Left forelimb (tissue), 1 donor: ENCODE measurements at places on chromosomes 7 and 10.

- no peak for DNase-seq
Measured at GRCh38 chr10:3346851-3347250, 174.3 kb upstream of the PITRM1 start.

- no peak for DNase-seq
Measured at GRCh38 chr10:580778-581177, 108.7 kb downstream of the DIP2C start.

- DNase-seq: no peak
Measured at GRCh38 chr7:127833641-127834040, 181.6 kb downstream of the SND1 start.

GRCh38 chr7:151131592-151132293, 35.8 kb downstream of the GBX1 start:
- DNase-seq: no peak

DNA sequence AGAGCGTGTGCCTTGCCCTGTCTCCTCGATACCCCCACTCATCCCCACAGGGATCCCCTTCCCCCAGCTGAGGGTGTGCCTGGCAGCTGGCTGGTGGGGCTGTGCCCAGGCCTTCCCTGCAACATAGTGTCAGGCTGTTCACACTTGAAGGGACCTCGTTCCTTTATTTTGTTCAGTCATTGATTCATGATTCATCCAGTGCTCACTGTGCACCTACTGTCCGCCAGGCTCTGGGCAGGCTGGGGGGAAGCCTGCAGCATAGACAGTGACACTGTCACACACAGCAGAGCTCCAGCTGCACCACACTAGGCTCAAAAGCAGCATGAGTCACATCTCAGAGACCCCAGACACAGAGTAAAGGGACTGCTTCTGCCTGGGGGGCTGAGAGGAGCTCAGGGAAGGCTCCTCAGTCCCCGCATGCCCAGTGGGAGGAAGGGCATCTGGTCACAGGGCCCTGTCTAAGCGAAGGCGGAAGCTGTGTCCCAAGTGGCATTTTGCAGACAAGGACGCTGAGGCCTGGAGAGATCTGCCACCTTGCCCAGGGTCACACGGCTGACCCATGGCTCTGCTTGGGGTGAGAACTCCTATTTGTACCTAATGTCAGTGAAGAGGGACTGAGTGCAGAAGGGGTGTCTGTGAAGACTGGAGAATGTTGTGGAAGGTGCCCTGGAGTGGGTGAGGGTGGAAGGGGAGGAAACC, 27.9 kb downstream of the CDH23 start:
- DNase-seq: peak; percentile 26

DNA sequence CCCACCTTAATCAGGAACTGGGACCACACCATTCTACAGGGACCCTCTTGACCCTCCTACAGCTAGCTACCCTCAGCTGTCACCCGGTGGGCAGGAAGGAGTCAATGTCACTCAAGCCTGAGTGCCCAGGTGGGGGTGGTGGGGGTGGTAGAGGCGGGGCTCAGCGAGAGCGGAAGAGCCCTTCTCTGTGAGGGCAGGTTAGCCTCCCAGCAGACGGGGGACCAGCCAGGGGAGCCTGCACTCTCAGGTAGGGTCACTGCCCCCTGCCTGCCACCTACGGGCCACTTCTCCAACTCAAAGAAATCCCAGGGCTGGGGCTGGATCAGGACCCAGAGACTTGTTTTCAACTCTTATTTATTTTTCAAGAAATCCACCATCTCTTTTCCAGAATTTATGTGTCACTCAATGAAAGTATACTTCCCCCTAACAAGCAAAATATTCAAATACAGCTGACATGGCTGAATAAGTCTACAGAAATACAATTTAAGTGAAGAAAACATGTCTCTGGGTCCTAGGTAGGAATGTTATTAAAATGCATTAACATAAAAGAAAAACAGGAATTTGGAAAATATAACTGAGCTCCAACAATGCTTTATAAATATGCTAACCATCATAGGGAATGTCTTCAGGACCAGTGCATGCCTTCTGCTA, 63.4 kb upstream of the DDC start:
- DNase-seq: no peak

DNA sequence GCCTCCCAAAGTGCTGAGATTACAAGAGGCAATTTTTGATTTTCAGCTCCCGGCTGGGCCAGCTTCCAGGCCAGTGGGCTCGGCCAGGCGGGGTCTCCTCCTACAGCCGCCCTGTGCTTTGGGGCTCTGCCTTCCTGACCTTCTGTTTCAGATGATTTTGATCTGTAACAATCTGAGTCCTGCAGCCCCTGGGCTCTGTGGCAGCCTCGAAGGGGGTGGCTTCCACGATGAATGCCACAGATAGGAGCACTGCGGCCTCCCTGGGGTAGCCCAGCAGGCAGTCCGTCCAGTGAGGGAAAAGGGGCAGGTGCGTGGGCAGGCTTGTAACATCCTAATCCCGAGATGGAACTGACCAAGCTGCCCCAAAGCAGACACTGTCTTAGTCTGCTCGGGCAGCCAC, 177.5 kb downstream of the DNAJB6 start:
- DNase-seq: peak; percentile 9

GRCh38 chr7:90433221-90433620, 30.0 kb downstream of the CLDN12 start:
- no peak for DNase-seq

- DNase-seq: no peak
Measured at GRCh38 chr7:124812764-124813163, 47.2 kb upstream of the GPR37 start.

GRCh38 chr7:37545619-37546534, 97.2 kb upstream of the ELMO1 start:
- DNase-seq: no peak

- DNase-seq: no peak
Measured at GRCh38 chr7:129550693-129551360, 48.5 kb downstream of the SMKR1 start.

DNA sequence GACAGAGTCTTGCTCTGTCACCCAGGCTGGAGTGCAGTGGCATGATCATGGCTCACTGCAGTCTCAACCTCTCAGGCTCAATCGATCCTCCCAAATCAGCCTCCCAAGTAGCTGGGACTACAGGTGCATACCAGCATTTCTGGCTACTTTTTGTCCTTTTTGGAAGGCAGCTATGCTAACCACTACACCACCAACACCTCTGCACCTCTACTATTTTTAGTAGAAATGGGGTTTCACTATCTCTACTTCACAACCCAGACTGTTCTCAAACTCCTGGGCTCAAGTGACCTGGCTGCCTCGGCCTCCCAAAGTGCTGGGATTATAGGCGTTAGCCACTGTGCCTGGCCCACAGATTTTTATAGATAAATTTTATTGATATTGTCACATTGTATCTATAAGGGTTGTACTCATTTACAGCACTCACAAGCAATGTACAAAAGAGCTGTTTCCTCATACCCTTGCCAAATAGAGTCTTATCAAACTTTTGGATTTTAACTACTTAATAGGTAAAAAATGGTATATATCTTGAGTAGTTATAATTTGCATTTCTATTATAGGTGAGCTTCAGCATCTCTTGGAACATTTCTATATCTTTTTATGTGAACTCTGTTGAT, 23.7 kb downstream of the PRR15 start:
- no peak for DNase-seq

- no peak for DNase-seq
Measured at GRCh38 chr10:16392531-16393069, 44.2 kb upstream of the PTER start.

GRCh38 chr7:55026867-55027490, 8.2 kb downstream of the EGFR start:
- no peak for DNase-seq

DNA sequence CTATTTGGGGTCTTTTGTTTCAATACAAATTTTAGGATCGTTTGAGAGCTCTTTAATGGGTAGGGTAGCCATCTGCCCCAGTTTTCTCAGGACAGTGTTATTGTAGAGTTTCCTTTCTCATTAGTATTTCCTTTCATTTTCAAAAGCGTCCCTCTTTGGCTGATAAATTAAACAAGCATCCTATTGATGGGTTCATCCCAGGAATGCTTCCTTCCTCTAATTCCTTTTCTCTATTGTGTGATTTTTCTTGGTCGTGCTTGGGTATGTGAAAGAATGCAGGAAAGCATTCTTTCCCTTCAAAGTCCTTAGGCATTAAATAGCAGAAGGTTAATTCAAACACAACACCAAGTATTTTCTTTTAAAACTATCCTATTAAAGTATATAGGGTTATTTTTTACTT, 14.0 kb downstream of the SLC13A1 start:
- no peak for DNase-seq

GRCh38 chr10:127578961-127579305, 29.8 kb downstream of the NPS start:
- no peak for DNase-seq

DNA sequence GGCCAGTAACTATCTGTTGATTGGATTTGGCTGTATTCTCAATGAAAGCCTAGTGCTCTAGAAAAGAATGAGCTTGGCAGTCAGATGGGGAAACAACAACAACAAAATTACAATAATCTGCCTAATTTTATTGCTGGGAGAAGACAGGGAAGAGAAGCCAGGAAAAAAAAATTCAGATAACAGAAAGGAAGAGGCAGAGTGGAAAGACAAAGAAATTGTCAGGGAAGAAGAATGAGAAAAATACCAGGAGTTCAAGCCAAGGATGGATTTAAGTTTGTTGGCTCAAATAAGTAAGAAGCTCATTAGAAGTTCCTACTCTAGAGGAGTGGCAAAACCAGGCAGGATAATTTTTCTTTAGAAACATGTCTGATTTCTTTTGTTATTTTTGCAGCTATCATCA, 45.9 kb upstream of the PRKG1 start:
- no peak for DNase-seq

DNA sequence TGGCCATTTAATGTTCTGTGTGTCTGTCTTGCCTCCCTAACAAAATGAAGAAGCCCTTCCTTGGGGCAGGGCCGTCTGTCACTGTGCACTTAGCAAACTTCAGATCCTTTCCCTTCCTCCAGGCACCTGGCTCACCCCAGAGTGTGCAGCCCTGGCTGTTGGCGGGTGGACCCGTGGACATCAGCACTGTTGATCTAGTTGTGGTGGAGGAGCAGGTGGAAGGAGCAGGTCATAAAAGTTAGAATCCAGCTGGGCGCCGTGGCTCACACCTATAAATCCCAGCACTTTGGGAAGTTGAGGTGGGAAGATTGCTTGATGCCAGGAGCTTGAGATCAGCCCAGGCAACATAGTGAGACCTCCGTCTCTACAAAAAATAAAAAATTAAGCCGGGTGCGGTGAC, 12.7 kb downstream of the RAB19 start:
- no peak for DNase-seq

GRCh38 chr7:50661345-50662040, 96.3 kb upstream of the DDC start:
- peak; percentile 63 for DNase-seq

GRCh38 chr7:77933394-77933793, 134.8 kb downstream of the PHTF2 start:
- DNase-seq: no peak

GRCh38 chr10:28892818-28893547, 215.7 kb downstream of the BAMBI start:
- no peak for DNase-seq

DNA sequence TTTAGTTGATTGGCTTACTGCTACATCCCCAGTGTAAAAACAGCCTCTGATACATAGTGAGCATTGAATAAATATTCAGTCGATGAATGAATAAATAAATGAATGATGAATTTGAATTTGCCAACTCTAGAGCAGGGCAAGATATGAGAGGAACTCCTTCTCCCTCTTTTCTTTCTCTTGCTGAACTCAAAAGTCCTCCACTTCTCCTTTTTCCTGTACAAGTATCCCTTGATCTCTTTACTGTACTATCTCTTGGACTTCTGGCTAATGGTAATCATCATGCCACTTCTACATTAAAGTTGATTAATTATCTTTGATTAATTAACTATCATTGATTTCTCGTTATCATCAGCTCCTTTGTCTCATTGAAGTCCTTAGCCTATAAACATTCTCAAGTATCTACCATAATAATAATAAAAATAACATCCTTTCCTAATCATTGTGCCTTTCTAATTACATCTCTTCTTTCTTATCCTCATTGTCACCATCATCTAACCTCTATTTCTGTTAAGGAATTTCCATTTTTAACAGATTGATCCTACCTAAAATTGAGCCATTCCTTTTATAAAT, 10.6 kb downstream of the CPED1 start:
- DNase-seq: no peak

- DNase-seq: no peak
Measured at GRCh38 chr7:39811161-39811614, 138.9 kb upstream of the CDK13 start.

DNA sequence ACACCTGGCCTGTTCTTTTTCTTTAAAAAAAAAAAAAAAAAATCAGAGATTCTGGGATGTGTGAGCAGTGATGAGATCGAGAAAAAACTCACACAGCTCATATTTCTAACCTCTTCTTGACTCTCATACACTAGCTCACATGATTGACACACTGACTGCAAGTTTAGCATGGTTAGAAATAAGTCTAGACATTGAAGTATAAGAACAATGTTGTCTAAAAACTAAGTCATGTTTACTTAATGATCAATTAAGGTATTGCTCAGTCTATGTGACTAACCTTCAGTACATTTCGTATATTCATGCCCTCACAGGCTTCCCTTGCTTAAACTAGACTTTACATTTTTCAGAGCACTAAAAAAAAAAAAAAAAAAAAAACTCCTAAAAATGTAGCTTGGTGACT, 775.1 kb downstream of the GATA3 start:
- DNase-seq: no peak

- no peak for DNase-seq
Measured at GRCh38 chr7:12866207-12866606, 178.8 kb downstream of the ARL4A start.

DNA sequence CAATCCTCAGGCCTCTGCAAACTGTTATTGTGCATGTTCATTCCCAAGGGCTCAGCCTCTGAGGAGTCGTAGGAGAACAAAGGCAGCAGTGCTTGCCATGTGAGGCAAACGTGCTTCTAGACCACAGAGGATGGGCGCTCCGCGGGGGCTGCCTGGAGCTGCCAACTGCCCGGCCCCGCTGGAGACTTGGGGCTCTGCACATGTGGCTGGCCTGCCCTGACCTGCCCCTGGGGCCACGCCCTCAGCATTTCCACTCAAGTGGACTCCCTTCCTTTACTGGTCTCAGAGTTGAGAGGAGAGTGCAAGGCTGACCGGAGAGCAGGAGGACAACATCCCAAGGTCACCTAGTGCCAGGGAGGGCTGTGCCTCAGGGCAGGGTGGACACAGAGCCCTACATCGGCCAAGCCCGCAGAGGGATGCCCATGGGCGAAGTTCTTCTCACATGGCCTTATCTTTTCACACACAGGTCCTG, 222.3 kb upstream of the ZNF32 start:
- no peak for DNase-seq
